ENCODE measurements at places on chromosomes 5 and 9.

- DNase-seq: no peak
Measured at GRCh38 chr5:142797420-142797819, 27.2 kb downstream of the ARHGAP26 start.

DNA sequence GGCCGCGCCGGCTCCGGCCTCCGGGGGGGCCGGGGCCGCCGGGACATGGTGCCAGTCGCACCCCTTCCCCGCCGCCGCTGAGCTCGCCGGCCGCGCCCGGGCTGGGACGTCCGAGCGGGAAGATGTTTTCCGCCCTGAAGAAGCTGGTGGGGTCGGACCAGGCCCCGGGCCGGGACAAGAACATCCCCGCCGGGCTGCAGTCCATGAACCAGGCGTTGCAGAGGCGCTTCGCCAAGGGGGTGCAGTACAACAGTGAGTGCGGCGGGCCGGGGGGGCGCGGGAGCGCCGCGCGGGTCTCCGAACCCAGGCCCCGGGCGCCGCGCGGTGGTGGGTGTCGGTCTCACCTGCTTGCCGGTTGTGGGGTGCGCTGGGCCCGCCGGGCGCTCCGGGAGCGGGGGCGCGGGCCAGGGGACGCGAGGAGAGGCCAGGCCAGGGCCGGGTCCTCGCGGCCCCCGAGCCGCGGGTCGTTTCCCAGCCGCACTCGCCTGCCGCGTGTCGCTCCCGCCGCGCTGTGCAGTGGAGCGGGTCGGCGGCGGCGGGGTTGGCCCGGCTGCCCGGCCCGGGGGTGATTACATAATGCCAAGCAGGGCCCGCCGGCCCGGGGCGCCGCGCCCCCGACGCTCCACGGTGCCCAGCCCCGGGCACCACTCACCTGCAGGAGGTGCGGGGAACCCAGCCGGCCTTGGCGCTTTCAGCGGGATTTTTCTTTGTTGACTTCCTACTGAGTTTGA, 492 bp downstream of the RABL6 start:
- no peak for DNase-seq

DNA sequence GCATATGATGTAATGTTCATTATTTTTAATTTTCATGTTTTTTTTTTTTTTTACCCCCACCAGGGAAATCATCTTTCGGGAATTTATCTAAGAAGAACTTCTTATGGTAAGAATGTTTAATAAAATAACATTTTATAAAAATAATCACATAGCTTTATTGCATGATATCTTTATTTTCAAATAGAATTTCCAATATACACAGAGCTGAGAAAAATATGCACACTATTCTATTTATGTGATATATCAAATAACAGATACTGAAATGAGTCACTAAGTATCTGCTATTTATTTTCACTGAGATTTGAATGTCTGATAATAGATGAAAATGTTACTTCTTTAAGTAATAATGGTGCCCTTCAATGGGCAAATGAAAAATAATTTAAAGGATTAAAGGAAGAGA, 1217.3 kb downstream of the MAT2B start:
- no peak for DNase-seq

- DNase-seq: no peak
Measured at GRCh38 chr5:17129093-17129849, 88.2 kb upstream of the BASP1 start.

DNA sequence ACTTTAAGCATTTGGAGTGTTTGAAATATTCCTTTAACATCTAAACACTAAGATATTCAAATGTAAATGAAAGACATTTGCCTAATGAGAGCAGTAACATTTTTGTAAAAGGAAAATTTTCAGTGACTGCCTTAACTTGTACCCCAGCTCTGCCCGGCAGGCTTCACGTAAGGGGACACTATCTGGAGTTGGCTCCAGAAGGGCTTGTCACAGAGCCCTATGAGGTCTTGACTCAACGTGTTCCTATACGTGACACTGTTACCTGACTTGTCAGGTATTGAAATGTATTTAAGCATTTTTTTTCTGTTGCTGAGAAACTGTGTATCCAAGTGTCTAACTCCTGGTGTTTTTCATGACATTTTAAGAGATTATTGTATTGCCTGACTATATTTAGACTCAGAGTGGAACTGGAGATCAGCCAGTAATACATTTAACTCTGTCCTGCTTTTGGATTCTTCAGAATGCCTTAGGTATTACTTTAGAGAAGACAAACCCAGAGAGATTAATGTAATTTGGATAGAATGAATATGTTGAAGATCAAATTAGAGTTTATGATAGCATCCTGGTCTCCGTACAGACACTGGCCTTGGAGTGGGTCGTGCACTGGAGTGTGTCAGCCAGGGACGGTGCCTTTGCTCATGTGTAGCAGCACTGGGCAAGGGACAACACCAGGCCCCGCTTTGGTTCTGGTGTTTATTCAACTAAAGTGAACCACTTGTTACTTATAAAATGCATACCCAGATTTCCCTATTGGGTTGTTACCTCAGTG, 34.6 kb upstream of the PHF2 start:
- DNase-seq: no peak

- DNase-seq: no peak
Measured at GRCh38 chr5:113321276-113321675, 113.5 kb downstream of the TSSK1B start.

DNA sequence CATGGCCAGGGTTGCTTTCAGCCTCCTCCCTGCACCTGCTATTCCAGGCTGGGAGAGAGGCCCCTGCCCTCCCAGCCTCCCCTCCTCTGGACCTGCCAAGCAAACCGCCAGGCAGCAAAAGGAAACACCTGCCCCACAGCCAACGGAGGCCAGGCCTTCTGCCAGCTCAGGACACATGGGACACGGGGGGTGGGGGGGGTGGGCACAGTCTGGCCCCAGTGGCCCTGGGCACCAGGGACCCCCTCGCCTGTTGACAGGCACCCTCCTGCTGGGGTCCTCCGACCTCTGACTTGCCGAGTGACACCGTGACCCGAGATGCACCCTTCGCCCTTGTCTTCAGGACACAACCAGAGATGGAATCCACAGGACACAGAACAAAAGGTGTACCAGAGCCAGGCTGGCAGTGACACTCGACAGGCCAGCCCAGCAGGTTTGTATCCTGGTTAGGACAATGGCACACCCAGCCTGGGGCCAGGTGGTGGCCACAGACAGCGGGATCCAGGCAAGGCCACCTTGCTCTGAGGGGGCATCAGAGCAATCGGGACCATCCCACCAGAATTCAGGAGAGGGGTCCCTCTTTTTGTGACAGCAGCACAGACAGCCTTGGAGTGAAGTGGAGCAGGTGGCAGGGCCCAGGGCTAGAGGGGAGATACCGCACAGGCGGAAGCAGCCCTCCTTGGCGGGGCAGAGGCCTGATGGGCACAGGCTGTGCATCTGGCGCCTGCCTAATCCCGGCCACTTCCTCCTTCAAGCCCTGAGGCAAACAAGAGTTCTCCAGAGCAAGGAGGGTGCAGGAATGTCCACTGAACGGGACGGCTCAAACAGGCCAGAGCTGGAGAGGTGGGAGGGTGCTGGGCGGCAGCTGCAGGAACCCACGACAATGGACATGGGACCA, 1.3 kb upstream of the TMEM210 start:
- no peak for DNase-seq

DNA sequence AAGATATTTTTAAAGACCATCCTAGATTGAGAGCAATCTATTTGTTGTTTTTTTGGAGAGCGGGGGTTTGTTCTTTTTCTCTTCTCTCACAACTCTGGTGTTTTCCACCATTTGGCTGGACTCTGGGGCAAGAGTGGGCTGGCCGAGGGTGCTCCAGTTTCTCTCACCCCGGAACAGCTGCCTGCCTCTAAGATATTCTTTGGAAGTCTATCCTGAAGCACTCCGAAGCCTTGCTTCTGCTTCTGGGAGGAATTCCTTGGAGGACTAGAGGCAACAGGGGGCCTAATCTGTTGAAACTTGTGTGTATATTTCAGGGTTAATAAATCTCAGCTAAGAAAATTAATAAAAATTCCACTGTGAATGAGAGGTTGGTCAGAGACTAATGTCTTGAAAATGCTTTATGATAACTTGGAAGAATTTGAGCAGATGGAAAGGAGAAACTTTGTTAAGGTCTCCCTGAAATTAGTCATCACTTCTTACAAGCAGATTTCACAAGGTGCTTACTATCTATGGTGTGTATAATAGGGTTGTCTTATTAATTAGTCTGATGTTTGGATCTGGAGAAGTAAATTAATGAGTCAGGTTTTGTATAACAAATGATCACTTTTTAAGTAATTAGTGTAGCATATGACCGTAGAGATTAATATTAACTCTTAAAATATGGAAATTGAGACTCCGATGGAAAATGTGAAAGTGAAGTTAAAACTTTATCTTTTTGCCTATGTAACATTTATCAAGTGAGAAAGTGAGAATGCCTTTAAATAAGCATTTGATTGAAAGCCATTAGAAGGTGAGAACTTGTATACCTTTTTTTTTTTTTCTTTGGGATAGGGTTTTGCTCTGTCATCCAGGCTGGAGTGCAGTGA, 4.0 kb downstream of the MAN2A1 start:
- no peak for DNase-seq

DNA sequence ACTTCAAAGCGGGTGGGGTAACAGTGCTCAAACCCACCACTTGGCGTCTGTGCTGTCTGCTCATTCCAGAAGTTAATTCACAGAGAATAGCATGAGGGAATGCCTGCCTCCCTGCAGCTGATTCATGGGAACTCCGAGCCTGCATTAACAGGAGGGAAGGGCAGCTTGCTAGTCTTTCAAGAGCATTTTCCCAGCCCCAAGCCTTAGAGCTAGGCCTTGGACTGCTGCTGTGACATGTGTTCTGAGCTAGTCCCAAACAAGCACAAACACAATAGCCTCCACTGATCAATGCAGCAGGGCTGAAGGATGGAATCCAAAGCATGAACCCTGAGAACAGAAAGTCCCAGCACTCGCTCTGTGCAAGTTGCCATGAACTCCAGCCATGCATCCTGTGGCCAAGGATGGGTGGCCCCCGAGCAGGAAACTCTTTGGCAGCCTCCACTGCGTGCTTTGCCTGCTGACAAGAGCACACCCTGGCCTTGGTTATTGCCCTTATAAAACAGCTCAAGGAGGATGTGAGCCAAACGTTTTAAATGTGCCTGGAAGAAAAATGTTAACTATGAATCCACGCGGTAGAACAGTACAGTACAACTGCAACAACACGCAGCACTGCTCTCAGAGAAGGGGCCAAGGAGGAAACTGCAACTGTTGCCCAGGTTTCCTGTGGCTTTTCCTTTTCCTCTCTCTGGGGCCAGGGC, 653.1 kb upstream of the KLF4 start:
- DNase-seq: peak; percentile 99

- no peak for DNase-seq
Measured at GRCh38 chr5:108386345-108387061, 4.6 kb upstream of the FBXL17 start.

DNA sequence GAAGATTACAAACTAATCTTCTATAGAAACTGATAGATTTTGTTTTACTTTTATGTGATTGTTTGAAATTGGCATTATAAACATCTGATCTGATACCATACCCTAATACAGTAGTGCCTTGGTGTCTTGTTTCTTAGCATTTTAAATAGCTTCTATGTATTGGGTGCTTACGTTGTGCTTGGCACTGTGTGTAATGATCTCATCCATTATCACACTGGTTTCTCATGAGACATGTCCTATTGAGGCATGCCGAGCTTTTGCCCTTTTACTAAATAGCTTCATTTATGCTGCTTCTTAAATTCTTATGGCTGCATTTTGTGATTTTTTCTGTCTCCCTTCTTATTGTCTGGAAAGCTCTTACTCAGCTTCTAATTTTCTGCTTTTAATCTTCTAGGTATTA, 48.2 kb upstream of the TLR4 start:
- DNase-seq: no peak

DNA sequence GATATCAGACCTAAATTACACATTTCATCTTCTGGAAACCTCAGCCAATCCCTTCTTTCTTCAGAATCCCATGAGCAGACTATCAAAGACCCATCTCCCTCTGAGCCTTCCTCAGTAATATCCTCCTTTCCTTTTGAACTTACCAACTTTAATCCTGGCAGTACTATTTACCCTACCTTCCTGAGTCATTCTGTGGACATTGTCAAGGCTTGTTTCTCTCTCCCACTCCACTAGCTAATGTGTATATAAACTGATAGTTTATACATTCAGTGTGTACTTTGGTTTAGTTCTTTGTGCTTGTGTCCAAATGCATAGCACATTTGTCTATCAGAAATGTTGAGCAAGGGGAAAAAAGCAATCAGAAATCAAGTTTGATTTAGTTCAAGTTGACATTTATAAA, 568.3 kb downstream of the CSNK1G3 start:
- no peak for DNase-seq

- DNase-seq: no peak
Measured at GRCh38 chr9:113131689-113132151, 19.1 kb upstream of the SLC31A2 start.

DNA sequence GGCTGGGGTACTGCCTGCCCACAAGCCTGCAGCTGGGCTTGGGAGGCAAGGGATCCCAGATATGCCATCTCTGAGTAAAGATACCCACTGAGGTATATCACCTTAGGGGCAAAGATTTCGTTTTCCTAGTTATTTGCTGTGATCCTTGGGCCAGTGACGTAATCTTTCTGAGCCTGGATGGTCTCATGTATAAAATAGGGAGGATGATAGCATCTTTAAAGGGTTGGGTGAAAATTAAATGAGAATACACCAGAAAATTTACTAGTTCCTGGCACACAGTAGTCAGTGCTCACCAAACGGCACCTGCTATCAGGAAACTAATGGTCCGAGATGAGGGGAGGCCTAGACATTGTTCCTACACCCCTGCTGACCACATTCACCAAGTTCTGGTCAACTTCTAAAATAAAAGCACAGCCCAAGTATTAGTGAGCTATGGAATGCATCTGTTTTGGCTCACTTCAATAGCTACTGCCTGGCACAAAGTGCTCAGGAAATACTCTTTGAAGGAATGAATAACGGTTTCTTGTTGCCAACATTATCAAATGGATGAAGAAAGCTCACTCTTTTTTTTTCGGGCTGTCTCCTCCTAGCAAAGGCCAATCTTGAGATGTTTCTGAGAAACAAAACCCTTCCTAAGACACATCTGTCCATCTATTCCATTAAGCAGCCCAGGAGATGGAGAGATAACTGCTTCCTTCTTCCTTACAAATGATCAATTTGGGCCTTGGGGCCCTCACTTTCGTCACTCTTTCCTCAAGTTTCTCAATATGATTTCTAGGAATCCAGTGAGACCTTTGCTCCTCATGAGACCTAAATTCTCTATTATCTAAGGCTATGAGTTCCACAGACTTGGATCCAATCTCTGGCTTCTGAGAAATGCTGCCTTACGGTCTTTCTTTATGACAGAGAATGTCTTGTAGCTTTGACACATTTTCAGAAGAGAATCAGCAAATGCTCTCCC, 98.2 kb downstream of the DPYSL3 start:
- DNase-seq: no peak
